ENCODE measurements at places on chromosomes 12 and 14.

- DNase-seq = no peak
Observed at GRCh38 chr14:84825481-84826251, 704.3 kb upstream of the FLRT2 start.

DNA sequence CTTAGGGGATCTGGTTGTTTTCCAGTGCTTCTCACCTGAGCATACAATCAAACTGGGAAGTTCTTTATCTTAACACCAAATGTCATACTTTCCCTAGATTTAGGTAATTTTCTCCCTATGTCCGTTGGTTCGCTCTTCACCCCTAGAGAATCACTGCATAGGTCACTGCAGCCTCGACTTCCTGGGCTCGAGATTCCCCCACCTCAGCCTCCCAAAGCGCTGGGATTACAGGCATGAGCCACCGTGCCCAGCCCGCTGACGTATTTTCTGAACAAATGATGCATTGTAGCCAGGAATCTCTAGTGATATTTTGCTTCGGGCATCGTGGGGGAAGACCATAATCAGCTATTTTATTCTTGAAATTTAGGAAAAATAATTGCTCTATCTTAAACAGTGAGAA is 1.1 kb upstream of the RPL41 start:
- DNase-seq = no peak

GRCh38 chr12:9651265-9651729 is 18.2 kb upstream of the CLEC2D start:
- DNase-seq = no peak

DNA sequence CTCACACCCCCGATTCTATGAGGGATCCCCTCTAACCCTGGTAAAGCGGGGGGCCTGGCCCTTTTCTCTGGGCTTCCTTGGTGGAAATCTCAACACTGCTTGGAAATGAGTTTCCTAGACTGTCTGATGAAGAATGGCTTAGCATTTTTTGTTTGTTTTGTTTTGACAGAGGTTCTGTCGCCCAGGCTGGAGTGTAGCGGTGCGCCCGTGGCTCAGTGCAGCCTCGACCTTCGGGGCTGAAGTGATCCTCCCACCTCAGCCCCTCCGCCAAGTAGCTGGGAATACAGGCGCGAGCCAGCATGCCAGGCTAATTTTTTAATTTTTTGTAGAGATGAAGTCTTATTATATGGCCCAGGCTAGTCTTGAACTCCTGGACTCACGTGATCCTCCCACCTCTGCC is 30.3 kb downstream of the TC2N start:
- DNase-seq = no peak
